Tibial nerve (tissue), 4 donors: ENCODE measurements at places on chromosomes 11 and 22. TPM values are rescaled to one million over a fixed set of nuclear protein-coding genes. Genes with fewer than 3 reads are reported as not detected.

GRCh38 chr22:29310863-29311339 is 4.5 kb downstream of the GAS2L1 start:
- no peaks in the 10 kb centered on the region for H3K36me3 ChIP-seq
- peaks cover 24% of the 10 kb centered on the region for H3K27me3 ChIP-seq
- H3K4me3 ChIP-seq: no peak overlapping the region
- H3K27ac ChIP-seq: peak overlapping the region; percentile 94
- peaks cover 73% of the 10 kb centered on the region for H3K4me1 ChIP-seq

DNA sequence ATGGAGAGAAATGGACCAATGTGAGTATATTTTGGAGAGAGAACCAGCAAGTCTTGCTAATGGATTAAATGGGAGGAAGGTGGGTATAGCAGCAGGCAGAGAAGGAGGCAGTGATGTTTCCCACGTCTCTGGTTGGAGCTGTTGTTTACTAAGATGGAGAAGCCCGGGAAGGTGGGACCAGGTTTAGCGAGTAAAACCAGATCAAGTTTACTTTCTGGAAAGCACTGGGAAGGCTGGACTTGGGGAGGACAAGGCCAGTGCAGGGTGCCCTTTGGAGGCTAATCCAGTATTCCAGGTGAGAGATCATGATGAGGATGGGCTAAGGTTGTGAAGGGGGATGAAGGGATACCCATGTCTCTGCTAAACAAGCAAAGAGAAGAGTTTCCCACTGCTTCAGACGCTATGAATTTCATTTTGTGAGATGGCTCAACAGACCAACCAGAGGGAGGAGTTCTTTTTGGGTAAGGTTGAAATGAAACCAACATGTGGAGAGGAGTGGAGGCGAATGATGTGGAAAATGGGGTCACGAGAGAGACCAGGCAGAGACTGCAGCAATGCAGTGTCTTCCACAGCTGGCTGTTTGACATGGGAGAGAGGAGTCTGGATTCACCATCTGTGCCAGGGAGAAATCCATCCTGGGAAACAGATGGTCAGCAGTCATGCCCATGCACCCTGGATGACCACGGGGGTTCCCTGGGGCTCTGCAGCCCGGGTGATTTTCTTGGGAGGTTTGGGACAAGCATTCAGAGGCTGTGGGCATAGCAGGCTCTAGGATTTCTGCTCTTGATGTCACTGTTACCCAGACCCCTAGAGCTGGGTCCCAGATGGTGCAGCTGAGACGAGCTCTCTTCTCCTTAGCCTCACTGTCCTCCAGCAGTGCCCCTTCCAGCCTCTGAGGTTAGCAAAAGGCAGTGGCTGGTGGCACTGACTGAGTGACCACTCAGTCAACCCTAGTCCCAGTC is 24.9 kb downstream of the COMMD9 start:
- no peaks in the 10 kb centered on the region for H3K27me3 ChIP-seq
- H3K36me3 ChIP-seq: peaks cover 2% of the 10 kb centered on the region
- H3K27ac ChIP-seq: no peak overlapping the region
- H3K4me1 ChIP-seq: no peaks in the 10 kb centered on the region
- DNase-seq: no peak
- no peak overlapping the region for H3K4me3 ChIP-seq

DNA sequence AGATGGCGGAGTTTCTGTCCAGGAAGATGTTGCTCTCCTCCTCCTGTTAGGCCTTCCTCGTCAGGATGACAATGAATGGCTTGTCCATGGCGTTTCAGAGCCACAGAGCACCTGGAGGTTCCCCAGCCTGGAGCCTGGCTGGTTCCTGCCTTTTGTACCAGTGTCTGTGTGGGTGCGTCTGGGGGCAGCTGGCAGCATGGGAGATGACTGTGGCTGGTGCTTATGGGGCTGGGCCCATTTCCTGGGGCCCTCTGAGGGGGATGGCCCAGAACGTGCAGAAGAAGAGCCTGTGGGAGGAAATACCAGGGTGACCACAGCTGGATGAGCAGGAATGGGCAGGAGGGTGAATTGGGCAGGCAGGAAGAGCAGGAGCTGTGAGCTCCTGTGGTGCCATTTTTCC is 6.7 kb downstream of the SLC37A2 start:
- no peaks in the 10 kb centered on the region for H3K36me3 ChIP-seq
- H3K4me3 ChIP-seq: no peak overlapping the region
- peaks cover 15% of the 10 kb centered on the region for H3K4me1 ChIP-seq
- peaks cover 4% of the 10 kb centered on the region for H3K27me3 ChIP-seq

DNA sequence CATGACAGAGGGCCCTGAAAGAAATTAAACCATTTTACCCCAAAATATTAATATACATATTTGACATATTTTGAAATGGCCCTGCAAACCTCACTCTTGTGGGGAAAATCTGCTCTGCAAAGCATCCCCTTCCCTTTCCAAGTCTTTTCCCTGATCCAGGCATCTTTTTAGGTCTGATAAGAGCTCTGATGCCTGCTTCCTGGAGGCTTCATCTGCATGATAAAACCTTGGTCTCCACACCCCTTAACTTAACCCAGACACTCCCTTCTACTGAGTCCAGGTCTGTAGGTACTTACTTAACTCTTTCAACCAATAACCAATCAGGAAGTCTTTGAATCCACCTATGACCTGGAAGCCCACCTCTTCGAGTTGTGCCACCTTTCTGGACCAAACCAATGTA is 1.8 kb upstream of the LGALS12 start:
- no peak overlapping the region for H3K4me3 ChIP-seq
- peaks cover 3% of the 10 kb centered on the region for H3K4me1 ChIP-seq
- H3K27me3 ChIP-seq: no peaks in the 10 kb centered on the region
- H3K36me3 ChIP-seq: no peaks in the 10 kb centered on the region

DNA sequence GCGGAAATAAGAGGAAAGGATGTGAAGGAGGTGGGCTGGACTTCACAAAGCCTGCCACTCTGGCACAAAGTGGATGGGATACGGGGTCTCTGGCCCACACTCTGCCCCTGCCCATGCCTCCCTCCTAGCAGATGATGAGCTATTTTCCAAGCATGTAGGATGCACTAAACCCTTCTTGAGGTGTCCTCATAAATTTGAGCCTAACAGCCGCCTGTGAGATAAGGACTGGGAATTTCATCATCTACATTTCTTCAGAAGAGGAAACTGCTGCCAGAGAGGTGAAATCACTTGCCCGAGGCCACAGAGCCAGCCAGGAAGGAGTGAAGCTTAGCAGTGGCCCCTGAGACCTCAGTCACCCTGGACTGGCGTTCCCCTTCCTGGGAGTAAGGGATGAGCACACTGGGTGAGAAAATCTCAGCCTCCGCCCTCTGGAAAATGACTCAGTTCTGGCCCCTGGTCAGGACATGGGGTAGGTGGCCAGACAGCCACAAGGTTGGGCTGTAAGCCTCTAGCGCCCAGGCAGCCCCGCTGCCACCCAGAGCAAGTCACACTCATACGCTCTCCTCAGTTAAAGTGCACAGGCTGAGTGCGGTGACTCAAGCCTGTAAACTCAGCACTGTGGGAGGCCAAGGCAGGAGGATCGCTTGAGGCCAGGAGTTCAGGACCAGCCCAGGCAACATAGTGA is 27.9 kb downstream of the MB start:
- H3K27ac ChIP-seq: no peak overlapping the region
- H3K4me1 ChIP-seq: no peaks in the 10 kb centered on the region
- no peaks in the 10 kb centered on the region for H3K36me3 ChIP-seq
- H3K27me3 ChIP-seq: no peaks in the 10 kb centered on the region

DNA sequence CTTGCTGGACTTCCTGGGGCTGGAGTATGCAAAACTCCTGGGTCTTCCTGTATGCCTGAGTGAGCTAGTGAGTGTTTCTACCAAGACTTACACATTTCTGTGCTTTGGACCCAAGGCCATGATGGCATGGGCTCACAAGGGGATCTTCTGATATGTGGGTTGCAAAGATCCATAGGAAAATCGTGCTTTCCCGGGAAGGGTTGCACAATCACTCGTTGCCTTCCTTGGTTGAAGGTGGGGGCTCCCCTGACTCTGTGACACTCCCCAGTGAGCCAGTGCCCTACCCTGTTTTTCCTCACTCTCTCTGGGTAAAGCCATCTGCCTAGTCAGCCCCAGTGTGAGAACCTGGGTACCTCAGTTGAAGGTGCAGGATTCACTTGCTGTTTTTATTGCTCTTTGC is 114.0 kb upstream of the CCDC179 start:
- H3K27ac ChIP-seq: no peak overlapping the region
- H3K27me3 ChIP-seq: no peaks in the 10 kb centered on the region
- DNase-seq: no peak
- no peak overlapping the region for H3K4me3 ChIP-seq
- H3K36me3 ChIP-seq: no peaks in the 10 kb centered on the region

Gene DMC1
- 3.3 TPM for total RNA-seq

Gene APOL5
- total RNA-seq: not detected

Gene MS4A14
- 2.7 TPM for total RNA-seq

Gene IGSF9B
- 2.9 TPM for total RNA-seq

Gene TYR
- not detected for total RNA-seq
